ENCODE measurements at places on chromosomes 16 and 17.

DNA sequence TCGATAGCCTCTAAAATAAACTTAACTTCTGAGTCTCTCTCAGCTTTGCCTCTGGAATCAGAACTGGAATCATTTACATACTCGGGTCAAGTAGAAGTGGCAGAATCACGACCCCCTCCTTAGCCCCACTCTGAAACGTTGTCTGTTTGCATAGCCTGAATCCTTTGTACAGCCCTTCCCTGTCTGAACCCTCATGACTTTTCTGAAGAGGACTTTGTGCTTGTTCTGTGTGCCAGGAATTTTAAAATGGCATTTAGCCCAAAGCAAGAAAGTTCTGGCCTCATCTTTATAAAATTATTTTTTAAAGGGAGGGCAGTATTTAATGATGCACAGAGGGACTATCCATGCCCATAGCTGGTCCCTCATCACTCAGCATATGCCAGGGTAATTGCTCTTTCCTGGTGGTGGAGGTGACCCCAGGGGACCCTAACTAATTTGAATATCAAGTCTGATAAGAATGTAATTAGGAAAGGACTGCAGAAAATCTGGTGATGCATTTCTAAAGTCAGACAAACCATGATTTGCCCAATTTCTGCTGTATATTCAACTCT lies 342.7 kb upstream of the TNRC6C start:
- DNase-seq = no peak

DNA sequence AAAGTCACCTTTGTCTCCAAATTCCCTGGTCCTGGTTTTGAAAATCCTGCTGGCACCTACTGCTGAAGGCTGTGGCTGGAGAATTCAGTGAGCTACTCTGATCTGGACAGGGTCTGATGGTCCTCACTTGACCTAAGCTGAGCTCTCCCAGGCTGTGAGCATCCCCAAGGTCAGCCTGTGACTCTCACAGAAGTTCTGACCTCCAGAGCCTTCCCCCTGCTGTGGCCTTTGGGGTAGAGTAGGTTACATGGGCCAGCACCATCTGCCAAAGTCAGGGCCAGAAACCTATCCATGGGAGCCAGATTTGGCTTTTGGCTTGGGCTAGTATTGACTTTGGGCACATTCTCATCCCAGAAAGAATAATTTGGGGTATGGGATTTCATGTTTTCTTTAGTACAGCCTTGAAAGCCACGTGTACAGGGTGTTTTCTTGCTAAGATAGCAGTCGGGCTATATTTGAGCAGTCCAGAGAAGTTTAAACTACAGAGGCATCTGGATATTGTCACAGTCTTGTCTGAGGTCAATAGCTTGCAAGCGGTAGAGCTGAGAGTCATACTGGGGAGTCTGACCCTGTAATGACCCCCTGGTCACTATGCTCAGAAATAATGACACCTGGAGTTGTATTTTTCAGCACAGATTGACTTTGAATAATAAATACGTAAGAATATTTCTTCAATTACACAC lies 6.2 kb upstream of the AGRP start:
- DNase-seq = no peak

GRCh38 chr17:61205401-61205800 lies 194.2 kb upstream of the TBX2 start:
- no peak for DNase-seq

DNA sequence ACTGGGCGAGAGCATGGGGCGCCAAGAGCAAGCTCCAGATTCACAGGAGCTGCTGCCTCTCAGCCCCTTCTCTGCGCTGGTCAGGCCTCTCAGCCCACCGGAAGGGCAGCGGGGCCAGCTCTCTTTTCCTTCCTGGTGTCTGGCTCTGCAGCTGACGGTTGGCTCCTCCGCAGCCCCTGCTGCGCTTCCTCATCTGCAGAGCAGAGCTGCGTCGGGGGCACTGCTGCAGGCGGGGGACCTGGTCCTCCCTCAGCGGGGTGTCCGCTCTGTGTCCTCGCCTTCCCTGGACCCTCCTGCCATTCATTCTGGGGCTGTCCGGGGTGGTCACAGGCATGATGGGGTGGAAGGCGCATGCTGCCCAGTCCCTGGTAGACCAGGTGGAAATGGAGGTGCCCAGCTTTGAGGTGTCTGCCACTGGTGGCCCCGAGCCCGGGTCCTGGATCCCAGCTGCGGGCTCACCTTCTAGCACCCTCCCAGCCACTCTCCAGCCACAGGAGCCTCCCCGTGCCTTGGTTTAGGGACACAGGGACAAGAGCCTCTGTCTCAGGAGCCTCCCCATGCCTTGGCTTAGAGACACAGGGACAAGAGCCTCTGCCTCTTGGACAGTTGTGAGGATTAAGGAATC lies 84.8 kb downstream of the IRF8 start:
- DNase-seq = no peak

GRCh38 chr16:83661656-83662055 lies 146.1 kb upstream of the HSBP1 start:
- DNase-seq = no peak

DNA sequence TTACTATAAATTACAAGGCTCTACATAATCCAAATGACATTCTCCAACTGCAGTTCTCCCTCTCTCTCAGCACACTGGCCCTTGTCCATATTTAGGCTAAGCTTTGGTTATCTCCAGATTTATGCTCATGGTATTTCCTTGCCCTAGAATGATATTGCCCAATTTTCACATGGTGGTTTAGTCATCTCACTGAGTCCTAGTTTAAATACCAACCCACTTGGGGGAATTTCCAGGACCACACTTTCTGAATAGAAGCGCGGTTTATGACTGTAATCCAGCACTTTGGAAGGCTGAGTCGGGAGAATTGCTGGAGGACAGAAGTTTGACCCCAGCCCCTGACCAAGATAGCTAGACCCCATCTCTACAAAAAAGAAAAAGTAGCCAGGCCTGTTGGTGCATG lies 280.1 kb upstream of the MON1B start:
- DNase-seq = no peak

DNA sequence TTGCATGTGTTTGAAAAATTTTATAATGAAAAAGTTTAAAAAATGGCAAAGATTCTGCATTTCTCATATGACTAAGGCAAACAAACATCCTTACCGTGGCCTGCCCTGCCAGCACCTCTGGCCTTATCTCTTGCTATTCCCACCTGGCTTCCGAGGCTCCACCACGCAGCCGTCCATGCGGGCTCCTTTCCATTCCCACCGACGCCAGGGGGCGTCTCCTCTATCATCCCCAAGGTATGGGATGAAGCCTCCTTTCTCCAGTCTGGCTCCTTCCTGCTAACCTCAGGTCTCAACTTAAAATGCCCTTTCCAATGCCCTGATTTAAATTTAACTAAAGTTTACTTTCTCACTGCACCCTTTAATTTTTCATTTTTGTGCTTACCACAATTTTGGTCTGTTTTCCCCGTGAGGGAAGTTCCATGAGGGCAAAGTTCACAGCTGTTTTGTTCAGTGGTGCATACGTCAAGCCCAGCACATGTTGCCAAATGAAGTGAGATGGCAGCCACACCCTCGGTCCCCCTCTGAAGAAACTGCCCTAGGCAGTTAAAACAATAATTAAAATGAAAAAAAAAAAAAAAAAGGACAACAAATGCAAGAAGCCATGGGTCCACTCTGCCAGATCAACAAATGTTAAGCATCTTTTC lies 13.3 kb upstream of the SDK2 start:
- DNase-seq = peak; percentile 30

DNA sequence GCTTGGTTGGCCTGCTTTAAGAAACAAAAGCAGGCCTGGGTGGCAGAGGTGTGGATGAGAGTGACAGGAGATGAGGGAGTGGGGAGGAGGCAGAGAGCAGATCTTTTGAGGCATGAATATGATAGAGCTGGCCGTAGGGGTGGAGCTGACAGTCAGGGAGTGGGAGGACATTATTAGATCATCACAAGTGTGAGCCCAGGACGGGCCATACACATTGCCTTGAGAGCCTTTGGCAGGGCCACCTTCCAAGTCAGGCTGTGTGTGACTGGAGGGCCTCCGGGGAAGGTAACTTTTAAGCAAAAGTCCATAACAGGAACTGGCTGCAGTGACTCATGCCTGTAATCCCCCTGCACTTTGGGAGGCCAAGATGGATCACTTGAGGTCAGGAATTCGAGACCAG lies 26.3 kb downstream of the GINS3 start:
- no peak for DNase-seq

Measured in CD4-positive, alpha-beta T cell treated with Interleukin-15 for 1 hour (primary cell).